ENCODE measurements at places on chromosomes 2 and 18.
A peak's percentile ranks its signal among the peaks of the same experiment; 100 is the strongest.

- DNase-seq: no peak
Measured at GRCh38 chr2:230862292-230862691, 2.5 kb upstream of the ITM2C start.

- no peak for DNase-seq
Measured at GRCh38 chr2:67955748-67956603, 106.8 kb downstream of the C1D start.

DNA sequence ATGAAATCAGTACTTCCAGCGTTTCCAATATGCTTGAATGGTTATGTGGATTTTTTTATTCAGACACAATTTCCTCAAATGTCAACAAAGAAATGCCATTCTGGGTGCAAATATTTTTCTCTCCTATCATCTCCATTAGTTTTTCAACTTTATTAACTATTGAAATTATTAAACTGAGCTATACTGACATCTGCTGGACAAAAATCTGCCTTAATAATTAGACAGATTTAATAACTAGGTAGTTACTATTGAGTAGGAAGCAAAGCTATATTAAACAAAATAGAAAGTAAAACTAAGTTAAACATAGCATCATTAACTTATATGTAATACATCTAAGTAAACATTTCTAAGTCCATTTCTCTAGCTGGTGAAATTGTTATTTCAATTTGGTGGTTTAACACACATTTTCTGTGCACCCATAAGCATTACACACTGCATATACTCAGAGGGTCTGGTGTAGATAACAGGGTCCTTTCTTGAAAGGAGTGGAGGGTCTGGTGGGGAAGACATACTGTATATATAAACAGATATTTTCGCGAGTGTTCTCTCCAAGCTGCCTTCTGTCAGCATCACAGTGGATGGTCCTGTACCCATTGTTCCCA lies 77.0 kb downstream of the LANCL1 start:
- DNase-seq: no peak

DNA sequence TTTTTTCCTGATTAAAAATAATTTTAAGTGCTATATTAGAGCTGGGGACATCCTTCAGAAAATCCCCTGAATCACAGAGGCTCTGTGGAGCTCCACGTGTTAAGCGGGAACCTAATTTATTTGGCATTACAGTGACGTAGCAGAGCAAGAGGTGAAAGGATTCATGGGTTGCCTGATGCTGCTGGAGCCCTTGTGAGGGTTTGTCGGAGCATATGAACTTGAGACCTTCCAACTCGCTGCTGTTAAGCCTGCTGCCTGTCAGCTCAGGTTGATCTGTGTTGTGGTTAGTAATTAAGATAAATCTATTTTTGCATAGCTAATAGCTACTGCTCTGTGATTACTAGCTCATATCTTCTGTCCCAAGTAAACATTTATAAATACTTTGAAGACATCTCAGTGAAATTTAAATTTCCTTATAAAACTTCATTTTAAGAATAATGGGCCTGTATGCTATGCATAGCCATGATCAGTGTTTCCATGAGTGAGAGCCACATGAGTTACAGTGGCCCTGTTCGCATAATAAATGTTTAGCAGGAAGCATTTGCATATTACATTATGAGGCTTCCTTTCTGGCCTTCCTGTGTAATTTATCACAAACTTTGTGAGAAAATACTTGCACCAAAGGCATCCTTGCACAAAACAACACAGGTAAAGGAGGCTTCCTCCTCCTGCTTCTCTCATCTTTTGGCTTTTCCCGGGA lies 438.9 kb downstream of the PTPRM start:
- no peak for DNase-seq

GRCh38 chr2:11639503-11639902 lies 30.5 kb downstream of the NTSR2 start:
- DNase-seq: no peak

DNA sequence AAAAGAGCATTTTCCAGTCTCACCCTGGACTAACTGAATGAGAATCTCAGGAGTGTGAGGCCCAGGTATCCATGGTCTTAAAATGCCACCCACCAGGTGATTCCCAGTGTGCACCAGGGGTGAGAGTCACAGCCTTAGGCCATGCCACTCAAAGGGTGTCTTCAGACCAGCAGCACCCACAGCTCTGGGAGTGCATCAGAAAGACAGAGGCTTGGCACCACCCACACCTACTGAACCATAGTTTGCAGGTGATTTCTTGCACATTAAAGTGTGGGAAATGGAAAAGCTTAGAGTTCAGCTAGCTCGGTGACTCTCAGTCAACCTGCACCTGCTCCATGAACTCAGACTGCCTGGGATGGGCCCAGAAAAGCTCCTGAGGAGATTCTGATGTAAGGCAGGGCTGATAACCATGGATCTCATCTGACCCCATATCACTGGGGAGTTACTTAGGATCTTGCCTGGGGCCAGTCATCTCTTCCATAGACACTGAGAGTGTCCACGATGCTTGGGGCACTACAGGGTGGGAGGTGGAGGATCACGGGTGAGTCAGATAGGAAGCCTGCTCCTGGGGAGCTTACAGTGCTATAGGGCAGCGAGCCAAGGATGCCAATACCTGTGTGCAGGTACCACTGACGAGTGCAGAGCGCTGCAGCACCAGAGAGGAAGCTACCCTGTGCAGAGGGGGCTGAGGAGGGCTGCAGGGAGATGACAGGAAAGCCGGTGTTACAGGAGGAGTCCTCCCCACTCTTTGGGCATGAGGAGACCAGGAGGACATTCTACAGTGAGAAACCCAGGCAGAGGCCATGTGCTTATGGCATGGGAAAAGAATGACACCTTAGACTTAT lies 4.6 kb downstream of the IL37 start:
- DNase-seq: no peak

DNA sequence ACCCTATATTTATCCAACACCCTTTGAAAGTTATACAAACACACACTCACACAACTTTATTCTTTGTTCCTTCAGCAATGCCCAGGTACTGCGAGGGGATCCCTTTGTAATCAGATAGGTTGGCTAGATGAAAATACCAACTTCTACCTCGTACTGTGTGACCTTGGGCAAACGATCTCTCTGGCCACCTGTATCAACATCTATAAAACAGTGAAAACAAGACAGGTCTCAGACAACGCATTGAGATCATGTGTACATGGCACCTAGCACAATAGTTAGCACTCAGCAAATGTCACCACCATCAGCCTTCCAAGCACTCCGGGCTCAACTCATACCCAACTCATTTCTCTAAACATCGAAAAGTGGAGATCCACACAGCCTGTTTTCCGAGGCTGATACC lies 118.4 kb upstream of the PPP1CB start:
- no peak for DNase-seq

DNA sequence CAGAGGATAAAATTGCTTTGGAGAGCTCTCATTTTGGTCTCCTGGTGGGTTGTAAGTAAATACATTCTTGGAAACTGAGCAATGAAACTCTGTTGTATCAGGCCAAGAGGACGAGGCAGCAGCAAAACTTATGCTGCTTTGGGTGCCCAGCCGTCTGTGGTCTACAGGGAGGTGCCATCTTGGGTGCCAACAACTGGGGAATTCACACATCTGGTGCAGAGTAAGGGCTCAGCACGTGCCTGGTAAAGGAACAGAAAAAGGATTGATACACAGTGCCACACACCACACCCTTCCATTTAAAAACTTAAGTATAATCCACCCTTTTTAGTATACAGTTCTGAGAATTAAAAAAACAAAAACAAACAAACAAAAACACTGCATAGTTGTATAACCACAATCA lies 221.9 kb downstream of the TSN start:
- DNase-seq: no peak

GRCh38 chr2:199985625-199986207 lies 30.3 kb downstream of the MAIP1 start:
- DNase-seq: peak; percentile 48

- DNase-seq: no peak
Measured at GRCh38 chr2:106859498-106859897, 26.5 kb downstream of the ST6GAL2 start.

- no peak for DNase-seq
Measured at GRCh38 chr18:6024745-6025248, 129.5 kb upstream of the TMEM200C start.

GRCh38 chr18:11850821-11851145 lies 430 bp upstream of the CHMP1B start:
- DNase-seq: peak; percentile 56

DNA sequence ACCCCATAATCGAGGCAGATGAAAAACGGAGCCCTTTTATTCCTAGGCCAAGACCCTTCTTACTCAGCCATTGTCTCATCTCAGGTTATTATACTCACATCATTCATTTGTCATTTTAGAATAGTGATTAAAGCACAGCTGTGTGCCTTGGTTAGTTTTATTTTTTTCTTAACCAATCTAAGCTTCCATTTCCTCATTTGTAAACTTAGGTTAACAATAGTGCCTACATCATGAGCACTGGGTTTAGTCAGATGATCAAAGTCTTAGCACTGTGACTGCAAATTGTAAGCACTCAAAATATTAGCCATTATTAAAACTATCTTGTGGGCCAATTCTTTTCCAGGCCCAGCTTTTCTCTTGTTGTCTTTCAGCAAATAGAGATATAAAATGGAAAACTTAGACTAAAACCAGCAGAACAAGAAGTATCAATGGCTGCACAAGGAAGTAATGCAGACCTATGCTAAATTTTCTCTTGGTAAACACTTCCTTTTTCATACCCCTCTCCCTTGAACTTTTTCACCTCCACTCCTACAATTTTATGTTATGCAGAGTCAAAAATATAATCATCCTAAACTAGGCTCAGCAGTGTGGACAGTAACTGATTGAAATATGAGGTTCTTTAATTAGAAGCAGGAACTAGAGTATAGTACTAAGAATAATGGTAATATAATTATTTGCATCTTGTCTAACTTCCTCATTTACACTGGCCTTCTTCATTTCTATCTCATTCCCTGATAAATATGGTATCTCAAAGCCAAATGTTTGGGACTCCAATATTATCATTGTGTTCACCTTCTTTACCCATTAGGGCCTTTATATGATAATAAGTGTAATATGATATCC lies 21.5 kb upstream of the GALNT3 start:
- DNase-seq: no peak

- DNase-seq: no peak
Measured at GRCh38 chr2:98026292-98026691, 30.5 kb upstream of the TMEM131 start.

DNA sequence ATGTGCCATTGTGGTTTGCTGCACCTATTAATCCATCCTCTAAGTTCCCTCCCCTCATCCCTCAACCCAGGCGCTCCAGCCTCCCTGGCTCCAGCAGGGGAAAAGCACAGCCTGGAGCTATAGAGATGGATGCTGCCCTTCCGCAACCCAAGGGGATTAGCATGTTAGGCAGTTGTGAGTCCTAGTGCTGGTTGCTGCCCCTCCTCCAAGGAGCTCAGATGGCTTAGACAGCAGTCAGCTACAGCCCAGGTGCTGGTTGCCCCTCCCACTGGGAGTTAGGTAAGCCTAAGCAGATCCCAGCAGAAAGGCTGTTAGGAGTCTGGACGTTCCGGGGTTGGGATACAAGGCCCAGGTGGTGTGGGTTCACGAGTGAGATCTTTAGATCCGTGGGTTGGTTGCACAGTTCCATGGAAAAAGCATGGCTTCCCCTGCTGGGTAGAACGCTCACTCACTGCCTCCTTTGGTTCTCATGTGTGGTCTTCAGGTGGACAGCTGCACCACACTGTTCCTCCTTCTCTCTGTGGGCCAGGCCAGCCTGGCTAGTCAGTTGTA lies 446.1 kb downstream of the ZNF804A start:
- no peak for DNase-seq

GRCh38 chr18:76099931-76100457 lies 395.0 kb downstream of the ZNF516 start:
- no peak for DNase-seq
